ENCODE measurements at places on chromosomes 5 and 9. TPM values are rescaled to one million over a fixed set of nuclear protein-coding genes. Genes with fewer than 3 reads are reported as not detected.

The TMEM252 gene
- not detected for total RNA-seq

GRCh38 chr9:79471580-79472543 lies 99.9 kb upstream of the TLE4 start:
- no peak for DNase-seq

The LVRN gene
- total RNA-seq = 0.13 TPM

- DNase-seq = no peak
Measured at GRCh38 chr5:27476356-27476988, 438.1 kb upstream of the CDH9 start.

The CAVIN4 gene
- 49.4 TPM for total RNA-seq

GRCh38 chr5:41790038-41790776 lies 80.0 kb downstream of the OXCT1 start:
- no peak for DNase-seq

GRCh38 chr5:143437666-143438273 lies 34.3 kb upstream of the NR3C1 start:
- peak; percentile 50 for DNase-seq

- no peak for DNase-seq
Measured at GRCh38 chr5:9438596-9439354, 107.1 kb downstream of the SEMA5A start.

The ZBTB43 gene
- total RNA-seq = 20.0 TPM

Data from heart left ventricle (tissue), 16 donors.